BJ (cell line): ENCODE measurements at places on chromosomes 4 and X. TPM values are rescaled to one million over a fixed set of nuclear protein-coding genes. Genes with fewer than 3 reads are reported as not detected.
A peak's percentile ranks its signal among the peaks of the same experiment; 100 is the strongest.

PF4V1 gene
- polyA plus RNA-seq = not detected in 2 replicates

DNA sequence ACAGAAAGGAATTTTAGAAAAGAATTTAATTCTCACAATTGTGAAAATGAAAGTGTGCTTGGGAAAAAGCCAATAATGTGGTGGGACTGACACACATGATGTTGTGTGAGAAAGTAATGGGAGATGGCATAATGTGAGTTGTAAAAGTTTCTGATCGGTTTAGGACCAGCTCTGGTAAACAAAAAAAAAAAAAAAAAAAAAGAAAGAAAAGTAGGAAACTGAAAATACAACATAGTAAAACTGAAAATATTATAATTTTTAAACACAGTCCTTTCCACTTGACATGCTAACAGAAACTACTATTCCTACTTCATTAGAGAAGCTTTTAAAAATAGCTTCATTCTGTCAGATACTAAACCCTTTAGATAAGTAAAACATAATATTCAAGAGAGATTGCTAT, 28.2 kb downstream of the RAP1GDS1 start:
- DNase-seq = no peak

ZCCHC18 gene
- 1.5 and 3.2 TPM in 2 replicates for polyA plus RNA-seq

DNA sequence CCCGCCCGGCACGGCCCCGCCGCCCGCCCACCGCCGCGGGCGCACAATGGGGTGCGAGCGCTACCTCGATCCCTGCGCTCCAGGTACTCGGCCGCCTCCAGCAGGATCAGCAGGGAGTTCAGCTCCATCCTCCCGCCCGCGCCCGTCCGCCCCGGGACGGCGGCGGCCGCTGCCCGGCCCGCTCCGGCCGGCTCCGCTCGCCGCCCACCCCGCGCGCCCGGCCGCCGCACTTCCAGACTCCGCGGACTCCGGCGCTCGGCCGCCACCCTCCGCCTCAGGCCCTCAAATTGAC, at the start of gene MXD4:
MXD4 (minus strand) TSS at position 257 of the 292 bp plus-strand sequence; CDS start at position 128, 129 bp downstream.
- DNase-seq = no peak

TRIM61 gene
- polyA plus RNA-seq = 1.0 and 1.3 TPM in 2 replicates

EDA gene
- 0.06 and 0.09 TPM in 2 replicates for polyA plus RNA-seq

GRCh38 chr4:5619913-5620625, 88.3 kb downstream of the EVC2 start:
- DNase-seq = no peak

GRCh38 chr4:39732728-39733127, 34.8 kb downstream of the UBE2K start:
- peak; percentile 31 for DNase-seq

DNA sequence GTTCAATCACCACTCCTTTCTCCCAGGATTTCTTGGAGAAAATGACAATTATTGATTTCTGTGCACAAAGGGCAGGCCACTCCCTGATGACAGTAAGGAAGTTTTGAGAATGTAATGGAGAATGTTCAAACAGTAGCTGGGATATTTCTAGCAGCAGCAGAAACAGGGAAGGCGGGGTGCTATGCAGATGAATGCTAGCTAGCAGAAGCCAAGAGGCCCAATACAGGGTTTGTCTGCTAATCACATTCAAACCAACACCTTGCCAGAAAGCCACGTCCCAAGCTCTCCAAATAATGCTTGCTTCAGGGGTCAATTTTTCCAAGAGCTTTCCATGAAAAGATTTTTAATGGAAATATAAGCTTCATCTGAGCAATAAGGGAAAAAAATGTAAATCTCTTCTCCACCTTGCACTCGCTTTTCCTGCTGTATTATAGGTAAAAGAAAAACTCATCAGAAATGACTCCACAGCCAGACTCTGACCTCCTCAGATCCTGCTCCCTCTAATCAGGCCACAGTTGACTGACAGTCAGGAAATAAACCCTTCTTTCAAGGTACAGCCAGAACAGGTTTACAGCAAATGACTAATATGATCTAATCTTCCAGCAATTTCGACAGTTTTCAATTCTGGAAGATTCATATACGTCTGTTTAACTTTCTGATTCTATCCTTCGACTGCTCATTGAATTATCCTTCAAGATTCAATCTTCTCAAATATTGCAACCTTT, 84.7 kb upstream of the PCDH19 start:
- no peak for DNase-seq

DNA sequence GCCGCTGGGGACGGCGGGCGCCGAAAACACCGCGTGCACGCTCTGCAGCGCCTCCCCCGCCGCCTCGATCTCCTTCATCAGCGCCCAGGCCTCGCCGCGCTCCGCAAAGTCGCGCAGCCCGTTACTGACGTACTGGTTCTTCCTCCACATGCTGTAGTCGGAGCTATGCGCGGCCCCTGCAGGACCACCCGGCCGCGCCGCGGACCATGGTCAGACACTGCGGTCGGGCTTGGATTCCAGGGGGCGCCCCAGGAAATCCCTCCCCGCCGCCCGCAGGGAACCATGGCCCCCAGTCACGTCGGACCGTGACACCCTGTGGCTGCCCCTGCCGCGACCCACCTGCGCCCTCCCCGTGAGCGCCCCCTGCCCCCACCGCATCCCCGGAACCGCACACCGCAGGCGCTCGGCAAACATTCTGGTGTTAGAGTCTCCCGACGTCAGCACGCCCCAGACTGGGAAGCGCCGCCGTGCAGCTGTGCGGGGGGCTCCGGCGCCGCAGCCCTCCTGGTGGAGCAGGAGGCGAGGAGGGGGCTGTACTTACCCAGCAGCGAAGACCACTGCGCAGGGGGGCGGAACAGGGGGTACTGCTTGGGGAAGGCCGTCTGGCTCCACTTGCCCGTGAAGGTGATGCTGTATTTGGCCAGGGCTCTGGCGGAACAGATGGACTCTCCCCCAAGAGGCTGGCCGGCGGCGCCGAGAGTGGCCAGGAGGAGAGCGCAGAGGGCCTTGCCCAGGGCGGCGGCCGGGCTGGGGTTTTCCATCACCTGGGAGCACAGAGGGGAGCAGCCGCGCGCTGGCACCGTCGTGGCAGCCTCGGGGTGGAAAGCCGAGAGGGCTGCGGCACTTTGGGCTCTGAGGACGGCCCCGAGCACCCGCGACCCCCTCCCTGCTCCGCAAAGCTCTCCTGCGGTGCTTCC, 814 bp downstream of the SPON2 start:
- DNase-seq = no peak

DNA sequence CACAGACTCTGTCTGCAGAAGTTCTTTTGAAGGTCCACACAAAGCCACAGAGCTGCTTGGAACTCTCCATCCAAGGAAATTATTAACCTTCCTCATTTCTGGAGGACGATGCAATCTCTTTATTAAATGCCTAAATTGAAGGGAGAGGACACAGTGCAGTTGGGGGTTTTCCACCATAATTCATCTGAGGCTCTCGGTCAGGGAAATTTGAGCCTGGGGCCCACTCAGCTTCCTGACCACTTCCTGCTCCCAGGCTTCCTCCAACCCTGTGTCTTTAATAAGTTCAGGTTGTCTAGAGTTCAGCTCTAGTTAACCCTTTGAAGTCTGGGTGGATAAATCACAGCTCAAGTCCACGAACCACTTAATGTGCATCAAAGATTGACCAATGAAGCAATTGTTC, 58.5 kb downstream of the PRPS1 start:
- no peak for DNase-seq

GRCh38 chr4:85803856-85804255, 328.9 kb downstream of the ARHGAP24 start:
- DNase-seq = no peak

RHOH gene
- not detected in 2 replicates for polyA plus RNA-seq

GPR119 gene
- not detected in 2 replicates for polyA plus RNA-seq

DNA sequence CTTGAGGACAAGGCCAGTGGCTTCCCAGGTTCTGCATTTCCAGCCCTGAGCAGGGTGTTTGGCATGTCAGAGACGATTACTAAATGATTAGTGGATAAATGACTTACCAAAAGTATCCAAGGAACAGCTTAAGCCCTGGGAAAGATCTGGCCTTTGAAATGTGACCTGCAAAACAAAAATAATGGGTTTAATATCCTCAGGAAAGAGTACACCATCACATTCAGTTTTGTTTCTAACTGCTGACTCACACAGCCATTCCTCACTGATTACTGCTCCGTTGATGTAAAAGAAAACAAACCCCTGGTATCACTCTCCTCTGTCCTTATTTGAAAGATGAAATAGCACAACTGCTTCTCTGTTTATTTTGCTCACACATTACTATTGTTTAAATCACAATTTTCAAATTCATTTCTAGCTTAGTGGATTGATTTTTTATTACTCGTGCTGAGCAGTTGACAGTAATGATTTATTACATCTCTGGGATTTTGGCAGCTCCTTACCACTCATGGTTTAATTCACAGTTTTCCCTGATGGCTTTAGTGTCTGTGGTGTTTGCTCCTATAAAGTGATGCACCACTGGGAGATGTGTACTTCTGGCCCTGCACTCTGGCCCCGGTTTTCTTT, 117.0 kb downstream of the CBLL2 start:
- DNase-seq = no peak

L1CAM gene
- 23.5 and 62.0 TPM in 2 replicates for polyA plus RNA-seq

GRCh38 chrX:24702362-24703184, 8.9 kb downstream of the POLA1 start:
- no peak for DNase-seq

- DNase-seq = no peak
Measured at GRCh38 chr4:89995814-89996213, 101.2 kb downstream of the MMRN1 start.

DNA sequence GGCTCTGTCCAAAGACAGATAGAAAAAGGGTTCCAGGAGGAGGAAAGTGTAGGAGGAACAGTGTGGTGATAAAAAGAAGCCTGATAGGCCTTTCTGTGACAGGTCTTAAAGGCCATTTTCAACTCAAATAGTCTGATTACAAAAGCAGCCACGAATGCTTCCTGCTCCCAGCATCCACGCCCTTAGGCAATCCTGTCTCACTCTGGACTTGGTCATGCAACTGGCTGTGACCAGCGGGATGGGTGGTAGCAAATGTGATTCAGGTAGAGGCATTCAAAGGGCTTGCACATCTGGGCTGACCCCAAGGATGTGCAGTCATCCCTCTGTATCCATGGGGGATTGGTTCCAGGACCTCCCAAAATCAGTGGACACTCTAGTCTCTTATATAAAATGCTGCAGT, 14.4 kb upstream of the SEPSECS start:
- DNase-seq = no peak

GAGE12F gene
- not detected in 2 replicates for polyA plus RNA-seq

GRCh38 chr4:54498661-54499111, 159.1 kb upstream of the KIT start:
- no peak for DNase-seq

GRCh38 chr4:140871368-140871767, 115.2 kb upstream of the TBC1D9 start:
- no peak for DNase-seq

- DNase-seq = no peak
Measured at GRCh38 chr4:182738283-182739047, 178.7 kb downstream of the DCTD start.

DNA sequence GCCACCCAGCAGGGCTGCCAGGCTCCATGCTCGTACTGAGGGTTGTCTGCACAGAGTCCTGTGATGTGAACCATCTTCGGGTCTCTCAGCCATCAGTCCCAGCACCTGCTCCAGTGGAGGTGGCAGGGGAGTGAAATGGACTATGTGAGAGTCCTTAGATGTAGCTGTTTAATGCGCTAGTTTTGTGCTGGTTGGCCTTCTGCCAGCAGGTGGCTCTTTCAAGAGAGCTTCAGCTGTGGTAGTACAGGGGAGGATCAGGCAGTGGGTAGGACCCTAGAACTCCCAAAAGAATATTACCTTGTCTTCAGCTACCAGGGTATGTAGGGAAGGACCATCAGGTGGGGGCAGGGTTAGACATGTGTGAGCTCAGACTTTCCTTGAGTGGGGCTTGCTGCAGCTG, 1066.0 kb downstream of the GLUD2 start:
- no peak for DNase-seq

GPRASP2 gene
- 5.8 and 8.7 TPM in 2 replicates for polyA plus RNA-seq

HHIP gene
- polyA plus RNA-seq = 0.87 and 0.88 TPM in 2 replicates

GRCh38 chr4:122666527-122667245, 45.8 kb upstream of the IL21 start:
- peak; percentile 96 for DNase-seq

CT47C1 gene
- not detected in 2 replicates for polyA plus RNA-seq

CXCL1 gene
- 0.53 and 1.0 TPM in 2 replicates for polyA plus RNA-seq

SLC9B1 gene
- polyA plus RNA-seq = 0.07 and 0.25 TPM in 2 replicates

- no peak for DNase-seq
Measured at GRCh38 chrX:101385026-101385684, 836 bp downstream of the BTK start.

DNA sequence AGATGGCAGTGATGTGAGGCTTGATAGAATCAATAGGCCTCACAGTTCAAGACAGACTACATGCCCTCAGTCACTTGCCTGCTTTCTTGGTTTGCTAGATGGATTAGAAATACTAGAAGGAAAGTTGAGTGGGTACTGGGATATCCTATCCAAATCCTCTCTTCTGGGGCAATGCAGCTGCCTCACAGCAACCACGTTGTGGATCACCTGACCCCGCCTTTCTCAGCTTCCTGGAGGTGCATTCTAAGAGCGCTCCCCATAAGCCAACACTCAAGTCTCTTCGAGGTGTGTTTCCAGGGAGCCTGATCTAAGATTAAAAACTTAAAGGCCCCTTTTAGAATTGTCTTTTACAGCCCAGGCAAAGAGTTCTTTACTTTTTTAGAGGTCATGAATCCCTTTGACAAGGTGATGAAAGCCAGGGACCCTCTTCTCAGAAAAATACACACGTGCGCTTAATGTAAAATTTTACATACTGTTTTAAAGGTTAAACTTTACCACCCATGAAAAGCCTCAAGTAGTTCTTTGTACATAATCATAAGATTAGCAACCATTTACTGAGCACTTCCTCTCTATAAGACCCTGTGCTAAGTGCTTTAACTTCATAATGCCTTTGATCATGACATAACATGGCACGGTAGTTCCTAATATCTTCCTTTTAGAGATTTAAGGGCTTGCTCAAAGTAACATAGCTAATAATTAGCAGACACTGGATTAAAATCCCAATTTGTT, 840 bp upstream of the RPL34 start:
- DNase-seq = no peak

DNA sequence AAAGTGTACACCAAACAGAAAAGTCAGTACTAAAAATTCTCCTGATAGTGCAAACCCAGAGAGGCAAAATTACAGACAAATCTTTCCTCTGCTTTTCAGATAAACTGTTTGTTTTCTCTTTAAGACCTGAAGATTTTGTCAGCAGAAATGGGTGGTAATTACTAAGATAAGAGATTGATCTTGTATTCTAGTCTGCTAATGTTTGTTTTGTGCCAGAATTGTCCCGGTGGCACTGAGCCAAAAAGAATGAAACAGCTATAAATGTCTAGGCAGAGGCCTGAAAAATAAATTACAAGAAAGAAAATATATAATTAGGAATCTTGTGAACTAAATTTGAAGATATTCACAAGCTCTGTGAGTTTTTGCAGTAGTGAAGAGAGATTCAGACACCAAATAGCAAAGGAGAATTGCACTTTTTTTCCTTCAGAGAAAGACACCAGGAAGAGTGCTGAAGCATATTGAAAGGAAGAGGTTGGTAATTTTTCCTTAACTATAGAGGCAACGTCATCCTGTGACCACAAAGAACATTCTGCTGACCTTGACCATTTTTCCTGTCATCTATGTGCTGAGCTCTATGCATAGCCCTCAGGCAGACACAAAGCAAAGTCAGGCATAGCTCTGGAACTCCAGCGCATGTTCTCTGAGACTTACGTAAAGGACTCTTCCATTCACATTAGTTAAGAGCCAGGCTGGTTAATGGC, 314.5 kb upstream of the RASGEF1B start:
- no peak for DNase-seq
